ENCODE measurements at places on chromosomes 1 and 21. TPM values are rescaled to one million over a fixed set of nuclear protein-coding genes. Genes with fewer than 3 reads are reported as not detected.

GRCh38 chr1:7315316-7315715, 455.8 kb upstream of the VAMP3 start:
- no peak for DNase-seq
- no peak overlapping the region for H3K4me3 ChIP-seq
- H3K4me1 ChIP-seq: no peaks in the 10 kb centered on the region
- no peaks in the 10 kb centered on the region for H3K27me3 ChIP-seq
- no peaks in the 10 kb centered on the region for H3K36me3 ChIP-seq

GPR61 gene
- not detected for total RNA-seq

FUBP1 gene
- 278 TPM for total RNA-seq

CNN3 gene
- total RNA-seq: 1.9 TPM

DNA sequence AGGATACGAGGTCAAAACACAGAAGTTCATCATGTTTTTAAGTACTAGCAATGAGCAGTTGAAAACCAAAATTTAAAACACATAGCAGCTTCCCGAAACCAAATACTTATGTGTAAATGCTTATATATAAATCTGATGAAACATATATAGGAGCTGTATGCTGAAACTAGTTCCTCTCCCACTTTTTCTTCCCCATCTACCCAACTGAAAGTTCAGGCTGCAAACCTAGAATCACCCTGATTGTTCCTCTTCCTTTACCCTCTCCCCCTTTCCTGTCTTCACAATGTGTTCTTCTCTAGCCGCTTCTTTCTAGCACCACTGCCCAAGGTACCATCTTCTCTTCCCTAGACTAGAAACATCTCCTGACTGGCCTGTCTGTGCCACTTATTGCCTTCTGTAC, 90.6 kb downstream of the ST3GAL3 start:
- H3K4me3 ChIP-seq: no peak overlapping the region
- peaks cover 1% of the 10 kb centered on the region for H3K36me3 ChIP-seq
- peaks cover 12% of the 10 kb centered on the region for H3K4me1 ChIP-seq
- H3K27me3 ChIP-seq: no peaks in the 10 kb centered on the region

Measured in activated T-helper 1 cell treated with anti-CD3 and anti-CD28 coated beads, Interleukin-12 subunit alpha, Interleukin-12 subunit beta, Interleukin-2, Interleukin-4 antibody, amounts not matched to agents 30 ng/mL and 10 ng/mL and 1 ng/mL, durations not matched to agents 14 hours and 24 hours and 36 hours (primary cell).